T-helper 1 cell (primary cell): ENCODE measurements at places on chromosomes 3 and 15.

- no peak for DNase-seq
Observed at GRCh38 chr3:108412121-108412750, 98.2 kb downstream of the MYH15 start.

DNA sequence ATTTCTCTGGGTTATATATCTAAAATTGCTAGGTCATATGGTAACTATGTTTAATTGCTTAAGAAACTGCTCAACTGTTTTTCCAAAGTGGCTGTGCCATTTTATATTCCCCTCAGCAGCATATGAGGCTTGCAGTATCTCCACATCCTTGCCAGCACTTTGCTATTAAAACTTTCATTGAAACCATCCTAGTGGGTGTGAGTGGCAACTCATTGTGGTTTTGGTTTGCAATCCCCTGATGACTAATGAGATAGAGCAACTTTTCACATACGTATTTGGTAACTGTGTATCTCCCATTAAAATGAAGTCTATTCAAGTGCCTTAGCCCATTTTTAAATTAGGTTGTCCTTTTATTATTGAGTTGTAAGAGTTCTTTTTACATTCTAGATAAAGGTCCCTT is 17.3 kb downstream of the KPNA1 start:
- DNase-seq = no peak

DNA sequence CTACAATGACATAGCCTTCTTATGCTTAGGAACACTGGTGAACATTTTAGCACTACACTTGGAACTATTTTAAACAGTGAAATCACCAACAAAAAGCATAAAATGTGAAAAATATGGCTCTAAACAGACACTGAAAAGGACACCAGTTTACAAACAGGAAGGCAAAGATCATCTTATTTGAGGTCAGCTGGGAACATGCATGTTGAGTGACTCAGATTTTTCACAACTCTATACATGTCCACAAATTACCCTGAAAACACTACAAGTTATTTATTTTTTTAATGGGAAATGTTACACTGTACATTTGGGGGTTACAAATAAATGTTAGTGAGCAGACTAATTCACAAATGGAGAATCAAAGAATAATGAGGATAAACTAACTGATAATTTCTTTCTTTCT is 12.5 kb upstream of the GK5 start:
- DNase-seq = no peak

- no peak for DNase-seq
Observed at GRCh38 chr3:19392150-19392549, 243.8 kb downstream of the KCNH8 start.

DNA sequence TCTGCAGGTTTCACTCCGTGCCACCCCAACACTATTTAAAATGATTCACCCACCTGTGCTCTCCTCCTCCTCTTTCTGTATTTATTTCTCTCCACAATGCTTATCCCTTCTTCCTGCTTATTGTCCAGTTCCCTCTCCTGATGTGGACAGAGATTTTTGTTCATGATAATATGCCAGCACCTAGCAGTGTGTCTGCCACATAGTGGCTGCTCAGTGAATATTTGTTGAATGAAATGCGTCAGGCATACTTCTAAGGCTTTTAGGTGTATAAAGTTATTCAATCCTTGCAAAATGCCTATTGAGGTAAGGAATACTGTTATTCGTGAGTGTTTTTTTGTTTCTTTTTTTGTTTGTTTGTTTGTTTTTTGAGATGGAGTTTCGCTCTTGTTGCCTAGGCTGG is 67.5 kb upstream of the MME start:
- no peak for DNase-seq

- DNase-seq = no peak
Observed at GRCh38 chr15:75696311-75696720, 16.3 kb downstream of the CSPG4 start.

GRCh38 chr15:33894193-33894592 is 74.1 kb upstream of the CHRM5 start:
- no peak for DNase-seq

- DNase-seq = peak; percentile 12
Observed at GRCh38 chr15:62046078-62046743, 14.0 kb downstream of the VPS13C start.

DNA sequence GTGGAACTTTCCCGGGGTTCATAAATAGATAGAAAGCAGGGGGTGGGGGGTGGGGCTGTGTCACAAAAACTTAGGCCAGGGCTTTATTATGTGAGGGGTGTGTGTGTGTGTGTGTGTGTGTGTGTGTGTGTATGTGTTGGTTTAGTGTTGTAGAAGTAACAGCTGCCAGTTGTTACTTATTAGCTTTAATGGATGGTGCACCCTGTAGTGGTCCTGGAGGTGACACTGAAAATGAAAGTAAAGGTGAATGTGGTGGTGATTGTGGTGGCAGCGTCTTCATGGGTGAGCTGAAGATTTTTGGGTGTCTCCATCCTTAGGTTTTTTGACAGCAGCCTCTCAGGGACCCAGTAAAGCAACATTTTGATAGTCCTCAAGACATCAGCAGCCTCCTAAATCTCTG is 449.9 kb downstream of the PDCD6IP start:
- DNase-seq = no peak

GRCh38 chr15:42403389-42403788 is 44.1 kb downstream of the CAPN3 start:
- DNase-seq = no peak

- DNase-seq = no peak
Observed at GRCh38 chr3:128242818-128243601, 89.7 kb downstream of the EEFSEC start.

DNA sequence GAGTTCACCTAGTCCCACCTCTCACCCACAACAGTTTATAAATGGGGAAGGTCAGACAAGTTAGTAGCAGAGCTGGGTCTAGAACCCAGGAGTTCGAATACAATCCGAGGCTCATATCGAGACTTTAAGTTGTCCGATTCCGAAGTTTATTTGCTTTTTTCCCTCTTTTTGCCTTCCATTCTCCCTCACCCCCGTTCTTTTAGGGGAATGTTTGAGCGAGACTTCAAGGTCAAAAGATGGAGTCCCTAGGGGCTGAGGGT is 7.3 kb downstream of the BCL6 start:
- no peak for DNase-seq

- DNase-seq = no peak
Observed at GRCh38 chr3:176951144-176951543, 246.1 kb downstream of the TBL1XR1 start.

GRCh38 chr15:88615303-88616107 is 5.6 kb upstream of the AEN start:
- DNase-seq = no peak

DNA sequence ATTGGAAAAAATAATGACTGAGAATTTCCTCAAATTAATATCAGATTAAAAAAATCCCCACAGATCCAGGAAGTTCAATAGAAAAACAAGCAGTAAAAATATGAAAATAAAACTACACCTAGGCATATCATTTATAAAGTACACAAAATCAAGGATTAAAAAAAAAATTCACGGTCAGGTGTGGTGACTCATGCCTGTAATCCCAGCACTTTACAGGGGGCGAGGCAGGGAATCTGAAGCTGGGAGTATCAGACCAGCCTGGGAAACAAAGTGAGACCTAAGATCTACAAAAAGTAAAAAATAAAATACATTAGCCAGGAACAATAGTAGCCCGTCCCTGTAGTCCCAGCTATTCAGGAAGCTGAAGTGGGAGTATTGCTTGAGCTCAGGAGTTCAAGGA is 778.3 kb upstream of the ALCAM start:
- no peak for DNase-seq

DNA sequence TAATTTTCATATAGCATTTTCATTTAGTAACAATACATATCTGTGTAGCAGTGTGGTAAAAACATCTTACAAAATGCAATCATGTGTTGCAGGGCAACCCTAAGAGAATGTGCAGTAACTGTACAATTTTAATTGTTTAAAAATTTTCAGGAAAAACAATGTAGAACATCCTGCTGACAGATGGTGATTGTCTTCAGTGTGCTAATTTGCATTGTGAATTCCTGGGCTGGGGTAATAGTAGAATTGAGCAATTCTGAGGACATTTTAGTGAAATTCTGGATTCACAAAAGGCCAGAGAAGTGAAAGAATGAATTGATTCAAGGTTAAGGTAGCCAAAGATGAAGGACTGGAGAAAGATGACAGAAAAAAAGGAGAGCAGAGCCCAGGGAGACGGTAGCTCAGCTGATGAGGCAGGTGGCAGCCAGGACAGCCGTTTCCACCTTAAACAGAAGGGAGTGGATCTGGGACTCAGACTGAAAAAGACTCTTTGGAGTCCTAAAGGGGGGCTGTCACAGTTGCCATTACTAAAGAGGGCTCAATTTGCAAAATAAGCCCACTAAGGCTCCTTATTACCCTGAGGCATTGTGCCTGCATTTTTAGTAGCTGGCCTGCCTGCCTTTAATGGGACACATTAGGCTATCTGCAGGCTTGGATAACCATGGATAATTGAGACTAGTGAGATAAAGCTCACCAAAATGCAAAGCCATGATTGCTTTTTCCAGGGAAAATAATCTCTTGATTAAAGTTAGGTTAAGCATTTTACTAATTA is 8.6 kb downstream of the MAP3K13 start:
- DNase-seq = no peak

- peak; percentile 26 for DNase-seq
Observed at GRCh38 chr3:171460725-171461524, 720 bp upstream of the TNIK start.

DNA sequence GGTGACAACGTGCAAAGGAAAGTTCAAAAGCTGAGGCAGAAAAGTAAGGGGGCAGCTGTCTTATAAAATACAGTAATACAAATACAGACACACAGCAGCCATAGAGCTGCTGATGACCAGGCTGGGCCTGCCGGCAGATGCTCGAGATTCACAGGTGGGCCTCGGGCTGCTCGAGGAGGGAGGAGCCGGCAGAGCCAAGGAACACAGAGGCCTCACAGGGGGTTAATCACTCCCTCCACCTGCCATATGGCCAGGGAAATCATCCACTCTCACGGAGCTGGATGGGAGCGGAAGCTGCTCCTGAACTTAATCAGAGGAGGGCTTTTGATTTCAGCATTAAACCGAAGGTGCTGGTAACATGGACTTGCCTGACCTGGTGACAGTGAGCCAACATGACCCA is 29.6 kb upstream of the MGLL start:
- DNase-seq = no peak

DNA sequence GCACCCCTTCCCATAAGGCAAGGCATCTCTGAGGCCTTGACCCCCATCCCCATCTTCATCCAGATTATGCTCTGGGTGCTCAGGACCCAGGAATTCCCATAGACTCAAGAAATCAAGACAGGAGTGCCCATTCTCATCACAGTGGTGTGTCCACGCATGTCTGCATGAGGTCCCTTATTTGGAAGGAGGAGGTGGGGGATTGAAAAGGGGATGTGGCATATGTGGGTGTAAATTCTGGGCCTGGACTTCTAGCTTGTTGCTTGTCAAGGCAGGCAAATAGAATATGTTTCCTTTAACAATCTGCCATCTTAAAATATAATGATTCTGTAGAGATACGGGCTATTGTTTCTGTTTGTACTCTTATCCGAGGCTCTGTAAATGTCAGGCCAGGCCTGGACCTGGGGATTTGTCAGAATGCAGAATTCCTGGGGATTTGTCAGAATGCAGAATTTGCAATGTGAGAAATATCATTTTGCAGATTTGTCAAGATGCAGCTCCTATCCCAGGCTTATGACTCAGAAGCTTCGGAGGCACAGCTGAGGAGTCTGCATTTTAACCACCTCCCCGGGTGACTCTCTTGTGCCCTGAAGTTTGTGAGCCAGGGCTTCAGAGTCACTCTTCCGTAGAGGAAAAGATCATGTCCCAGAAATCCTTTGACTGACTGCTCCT is 157.8 kb downstream of the SV2B start:
- DNase-seq = no peak

DNA sequence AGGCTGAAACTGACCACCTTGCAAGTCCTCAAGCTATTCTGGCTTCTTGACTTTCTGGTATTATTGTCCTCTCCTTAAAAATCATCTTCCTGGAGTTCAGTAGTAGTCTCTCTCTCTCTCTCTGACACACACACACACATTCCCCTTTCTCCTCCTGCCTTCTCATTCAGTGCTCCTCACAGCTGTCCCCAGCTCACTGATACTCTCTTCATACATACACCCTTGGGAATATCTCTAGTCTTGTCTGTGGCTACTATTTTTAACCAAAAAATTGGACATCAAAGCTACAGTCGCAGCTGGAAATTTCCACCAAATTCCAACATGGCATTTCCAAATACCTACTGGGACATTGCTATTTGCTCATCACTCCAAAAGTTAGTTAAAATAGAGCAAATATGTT is 178.9 kb downstream of the ECT2 start:
- DNase-seq = no peak

- DNase-seq = no peak
Observed at GRCh38 chr15:66586155-66586976, 20.6 kb upstream of the LCTL start.

- no peak for DNase-seq
Observed at GRCh38 chr15:50484781-50485180, 60.6 kb downstream of the USP8 start.

- DNase-seq = no peak
Observed at GRCh38 chr3:123789160-123789559, 95.0 kb downstream of the MYLK start.

DNA sequence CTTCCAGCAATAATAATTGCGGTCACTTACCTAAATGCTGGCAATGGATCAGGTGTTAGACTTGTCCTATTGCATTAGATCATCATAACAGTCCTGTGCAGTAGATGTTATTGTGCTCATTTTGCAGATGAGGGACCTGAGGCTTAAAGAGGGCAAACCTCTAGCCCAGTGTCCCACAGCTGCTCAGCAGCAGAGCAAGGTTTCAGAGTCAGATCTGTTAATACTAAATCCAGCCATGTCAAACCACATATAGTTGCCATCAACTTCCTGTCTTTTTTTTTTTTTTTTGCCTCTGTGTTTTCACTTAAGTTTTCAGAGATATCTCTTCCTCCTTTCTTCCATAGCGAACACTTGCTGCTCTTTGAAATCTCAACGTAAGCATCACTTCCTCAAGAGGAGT is 12.1 kb downstream of the FEZF2 start:
- DNase-seq = no peak

- DNase-seq = no peak
Observed at GRCh38 chr3:15180042-15180611, 25.9 kb upstream of the CAPN7 start.

- DNase-seq = no peak
Observed at GRCh38 chr3:148420242-148420641, 277.5 kb upstream of the AGTR1 start.

GRCh38 chr3:123582315-123582714 is 2.5 kb downstream of the HACD2 start:
- DNase-seq = no peak

DNA sequence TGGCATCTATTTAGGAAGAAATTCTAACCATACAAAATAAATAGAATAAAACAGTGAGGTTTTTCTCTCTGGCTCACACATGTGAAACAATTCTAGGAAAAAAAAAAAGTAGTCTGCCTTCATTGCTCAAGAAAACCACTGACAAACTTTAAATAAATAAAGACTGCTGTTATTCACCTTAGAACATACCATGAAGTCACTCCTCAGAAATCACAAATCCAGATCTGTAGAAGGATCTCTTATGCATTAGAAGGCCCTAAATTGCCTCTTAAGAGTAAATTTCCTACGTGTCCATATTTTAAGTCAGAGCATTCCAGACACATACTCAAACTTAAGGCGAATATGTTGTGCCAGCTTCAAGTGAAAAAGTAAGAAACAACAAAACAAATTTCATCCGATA is 217.3 kb downstream of the ZIC4 start:
- DNase-seq = no peak
